Dorsolateral prefrontal cortex (tissue), 122 donors: ENCODE measurements at places on chromosomes 1 and 21. TPM values are rescaled to one million over a fixed set of nuclear protein-coding genes. Genes with fewer than 3 reads are reported as not detected.

FAM3B gene
- total RNA-seq, result not detected

LRRC38 gene
- 0.70 TPM for total RNA-seq

RASAL2 gene
- 76.8 TPM for total RNA-seq

PRAMEF8 gene
- total RNA-seq, result not detected

MROH9 gene
- total RNA-seq, result not detected

FAM163A gene
- 2.5 TPM for total RNA-seq

AQP10 gene
- not detected for total RNA-seq

LORICRIN gene
- not detected for total RNA-seq

TIE1 gene
- total RNA-seq, result 18.2 TPM

PODN gene
- total RNA-seq, result 6.4 TPM

KIF26B gene
- total RNA-seq, result 7.1 TPM

LRP8 gene
- total RNA-seq, result 34.6 TPM

DCDC2B gene
- not detected for total RNA-seq

PYHIN1 gene
- not detected for total RNA-seq

LCE1B gene
- not detected for total RNA-seq

G0S2 gene
- total RNA-seq, result 5.9 TPM

ADAM30 gene
- total RNA-seq, result not detected

PGLYRP4 gene
- total RNA-seq, result not detected

CCDC27 gene
- total RNA-seq, result not detected

PAPPA2 gene
- total RNA-seq, result 4.6 TPM

RPRD2 gene
- total RNA-seq, result 44.6 TPM

SPATA45 gene
- total RNA-seq, result not detected

EFCAB14 gene
- 62.1 TPM for total RNA-seq
